ENCODE measurements at places on chromosomes 11 and 22.

- no peak for DNase-seq
Measured at GRCh38 chr11:86099874-86100273, 31.0 kb upstream of the PICALM start.

DNA sequence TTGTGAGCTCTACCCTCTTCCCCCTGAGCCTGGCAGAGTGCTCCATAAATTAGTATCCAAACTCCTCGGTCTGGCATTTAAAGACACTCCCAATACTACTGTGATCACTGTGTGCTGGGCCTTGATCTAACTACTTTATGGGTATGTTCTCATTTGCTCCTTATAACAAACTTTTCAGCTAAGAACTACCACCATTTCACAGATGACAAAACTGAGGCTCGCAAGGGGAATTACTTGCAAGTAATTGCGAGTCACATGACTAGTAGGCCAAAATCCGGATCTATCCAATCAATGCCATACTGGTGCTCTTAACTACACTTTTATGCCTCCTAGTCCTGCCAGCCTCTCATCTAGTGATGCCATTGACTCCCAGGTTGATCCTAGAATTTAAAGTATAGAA, 3.6 kb downstream of the THOC5 start:
- DNase-seq: no peak

- DNase-seq: peak; percentile 29
Measured at GRCh38 chr11:126416542-126417090, 61.1 kb downstream of the ST3GAL4 start.

- DNase-seq: no peak
Measured at GRCh38 chr11:121645596-121645995, 192.8 kb upstream of the SORL1-AS1 start.

- DNase-seq: no peak
Measured at GRCh38 chr11:130157840-130158239, 1.7 kb upstream of the ST14 start.

- DNase-seq: no peak
Measured at GRCh38 chr22:45343143-45343542, 33.4 kb downstream of the FAM118A start.

DNA sequence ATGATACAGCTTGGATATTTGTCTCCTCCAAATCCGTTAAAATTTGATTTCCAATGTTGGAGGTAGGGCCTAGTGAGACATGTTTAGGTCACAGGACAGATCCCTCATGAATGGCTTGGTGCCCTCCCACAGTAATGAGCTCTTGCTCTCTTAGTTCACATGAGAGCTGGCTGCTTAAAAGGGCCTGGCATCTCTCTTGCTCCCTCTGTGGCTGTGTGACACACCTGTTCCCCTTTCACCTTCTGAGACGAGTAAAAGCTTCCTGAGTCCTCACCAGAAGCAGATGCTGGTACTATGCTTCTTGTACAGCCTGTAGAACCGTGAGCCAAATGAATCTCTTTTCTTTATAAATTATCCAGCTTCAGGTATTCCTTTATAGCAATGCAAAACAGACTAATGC, 3.5 kb downstream of the VPS37C start:
- no peak for DNase-seq

GRCh38 chr11:91810871-91811270, 413.7 kb upstream of the FAT3 start:
- no peak for DNase-seq
